ENCODE measurements at places on chromosomes 4 and X. TPM values are rescaled to one million over a fixed set of nuclear protein-coding genes. Genes with fewer than 3 reads are reported as not detected.

GRCh38 chr4:16123356-16124084, 39.7 kb upstream of the PROM1 start:
- H3K4me1 ChIP-seq, result peaks cover 15% of the 10 kb centered on the region
- H3K36me3 ChIP-seq, result no peaks in the 10 kb centered on the region
- no peak overlapping the region for H3K4me3 ChIP-seq
- DNase-seq, result no peak

Gene BLOC1S4
- 11.1 TPM for polyA plus RNA-seq

DNA sequence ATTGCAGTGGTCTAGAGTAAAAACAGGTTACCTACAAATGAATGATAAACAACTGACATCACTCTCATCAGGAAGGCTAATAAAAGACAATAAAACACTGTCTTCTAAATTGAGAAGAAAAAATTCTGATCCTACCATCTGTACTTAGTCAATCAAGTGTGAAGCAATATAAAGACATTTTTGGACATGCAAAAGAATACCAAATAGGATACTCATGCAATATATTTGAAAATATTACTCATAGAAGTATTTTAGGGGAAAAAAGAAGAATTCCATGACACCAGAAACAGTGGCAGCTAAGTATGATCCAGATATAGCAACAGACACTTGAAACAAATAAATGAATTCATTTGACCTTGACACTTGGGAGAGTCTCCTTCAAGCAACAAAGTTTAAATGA, 63.8 kb upstream of the FAM120C start:
- H3K4me1 ChIP-seq, result no peaks in the 10 kb centered on the region
- H3K36me3 ChIP-seq, result no peaks in the 10 kb centered on the region
- no peak for DNase-seq
- no peaks in the 10 kb centered on the region for H3K27me3 ChIP-seq

DNA sequence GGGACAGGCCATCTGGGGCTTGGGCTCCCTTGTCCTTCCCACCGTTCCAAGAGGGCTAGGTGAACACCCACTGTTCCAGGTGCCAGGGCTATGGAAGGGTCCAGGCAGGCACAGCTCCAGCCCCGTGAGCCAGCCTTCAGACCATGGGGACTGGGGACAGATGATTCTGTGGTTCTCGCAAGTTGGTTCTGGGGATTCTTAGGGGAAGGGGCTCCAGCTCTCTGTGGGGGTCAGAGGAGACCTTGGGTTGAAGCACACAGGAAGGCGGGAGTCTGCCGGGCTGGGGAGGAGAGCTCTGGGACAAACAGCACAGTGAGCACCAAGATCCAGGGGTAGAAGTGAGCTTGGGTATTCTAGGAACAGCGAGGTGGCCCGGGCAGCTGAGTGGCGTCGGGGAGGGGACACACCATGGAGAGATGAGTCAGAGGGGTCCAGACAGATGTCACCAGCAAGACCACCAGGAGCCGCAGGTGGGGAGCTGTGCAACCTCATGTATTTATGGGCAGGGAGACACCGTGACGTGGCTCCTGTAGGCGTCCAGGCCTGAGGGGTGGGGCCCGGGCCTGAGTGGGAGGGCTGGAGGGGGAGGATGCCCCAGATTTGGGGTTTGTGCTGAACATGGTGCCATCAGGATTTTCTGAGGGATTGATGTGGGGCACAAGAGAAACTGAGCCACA, 48.8 kb upstream of the HMX1 start:
- no peaks in the 10 kb centered on the region for H3K36me3 ChIP-seq
- DNase-seq, result no peak
- H3K27me3 ChIP-seq, result no peaks in the 10 kb centered on the region
- no peak overlapping the region for H3K4me3 ChIP-seq

Gene C4orf51
- not detected for polyA plus RNA-seq

Gene SLC4A4
- polyA plus RNA-seq, result 0.03 TPM

DNA sequence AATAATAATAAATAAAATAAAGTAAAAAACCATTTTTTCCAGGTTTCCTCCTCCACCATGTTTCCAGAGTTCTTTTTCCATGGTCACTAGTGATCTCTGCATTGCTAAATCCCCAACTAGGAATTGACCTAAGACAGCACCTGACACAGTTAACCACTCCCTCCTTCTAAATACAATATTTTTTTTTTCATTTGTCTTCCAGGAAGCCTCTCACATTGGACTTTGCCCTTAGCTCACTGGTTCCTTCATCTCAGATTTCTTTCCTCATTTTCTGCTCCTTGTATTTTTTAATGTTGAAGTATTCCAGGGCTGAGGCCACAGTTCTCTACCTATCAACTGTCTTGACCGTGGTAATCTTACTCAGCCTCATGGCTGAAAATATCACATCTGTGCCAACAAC, 187.3 kb upstream of the FAM241A start:
- no peaks in the 10 kb centered on the region for H3K4me1 ChIP-seq
- no peak overlapping the region for H3K4me3 ChIP-seq
- no peaks in the 10 kb centered on the region for H3K36me3 ChIP-seq
- H3K27ac ChIP-seq, result no peak overlapping the region

- peaks cover 15% of the 10 kb centered on the region for H3K4me1 ChIP-seq
- no peak for DNase-seq
- H3K4me3 ChIP-seq, result no peak overlapping the region
- no peak overlapping the region for H3K27ac ChIP-seq
- H3K27me3 ChIP-seq, result no peaks in the 10 kb centered on the region
Measured at GRCh38 chrX:129980540-129981199, 1.8 kb upstream of the BCORL1 start.

Gene SHOX
- polyA plus RNA-seq, result not detected

DNA sequence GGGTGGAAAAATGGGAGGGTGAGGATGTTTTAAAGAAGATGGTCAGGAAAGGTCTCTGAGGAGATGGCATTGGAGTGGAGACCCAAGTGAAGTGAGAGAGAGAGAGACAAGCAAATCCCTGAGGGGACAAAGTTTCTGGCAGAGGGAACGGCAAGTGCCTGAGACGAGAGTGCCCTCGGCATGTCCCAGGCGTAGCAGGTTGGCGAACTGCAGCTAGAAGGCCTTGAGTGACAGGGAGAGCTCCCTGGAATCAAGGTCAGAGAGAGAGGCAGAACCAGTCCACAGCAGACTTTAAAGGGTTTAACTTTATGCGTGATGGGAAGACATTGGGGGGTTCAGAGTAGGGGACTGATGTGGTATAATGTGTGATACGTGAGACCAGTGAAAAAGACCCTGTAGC, 150.2 kb upstream of the HAND2 start:
- H3K27ac ChIP-seq, result no peak overlapping the region
- H3K36me3 ChIP-seq, result no peaks in the 10 kb centered on the region
- H3K27me3 ChIP-seq, result no peaks in the 10 kb centered on the region
- no peaks in the 10 kb centered on the region for H3K4me1 ChIP-seq
- H3K4me3 ChIP-seq, result no peak overlapping the region
- no peak for DNase-seq

Gene NEIL3
- polyA plus RNA-seq, result not detected

DNA sequence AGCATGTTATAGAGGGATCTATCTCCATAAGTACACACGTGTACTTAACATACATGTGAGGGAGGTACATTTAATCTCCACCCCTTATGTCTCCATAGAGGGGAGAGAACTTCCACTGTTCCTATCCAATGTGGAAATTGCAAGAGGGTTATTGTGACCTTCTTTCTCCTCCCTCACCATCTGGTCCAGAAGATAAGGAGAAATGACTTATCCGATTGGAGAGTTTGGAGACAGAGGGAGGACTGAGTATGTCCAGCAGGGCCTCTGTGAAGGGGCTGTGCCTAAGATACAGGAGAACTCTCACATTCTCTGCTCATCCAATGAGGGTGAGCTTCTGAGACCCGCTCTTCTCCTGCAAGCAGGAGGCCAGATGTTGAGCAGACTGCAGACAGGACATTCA, 113.1 kb downstream of the QDPR start:
- no peak overlapping the region for H3K27ac ChIP-seq
- no peaks in the 10 kb centered on the region for H3K4me1 ChIP-seq
- no peaks in the 10 kb centered on the region for H3K27me3 ChIP-seq
- H3K36me3 ChIP-seq, result no peaks in the 10 kb centered on the region
- H3K4me3 ChIP-seq, result no peak overlapping the region

Gene DIPK2B
- polyA plus RNA-seq, result not detected

GRCh38 chrX:72258174-72258573, 18.9 kb downstream of the RPS4X start:
- H3K27ac ChIP-seq, result no peak overlapping the region
- H3K4me3 ChIP-seq, result no peak overlapping the region
- no peaks in the 10 kb centered on the region for H3K4me1 ChIP-seq
